AG09319 (cell line): ENCODE measurements at places on chromosomes 16 and 17.

GRCh38 chr17:35915153-35915964, 15.2 kb downstream of the RDM1 start:
- no peak for DNase-seq

GRCh38 chr16:50741225-50741780, 583 bp upstream of the CYLD start:
- DNase-seq: no peak

DNA sequence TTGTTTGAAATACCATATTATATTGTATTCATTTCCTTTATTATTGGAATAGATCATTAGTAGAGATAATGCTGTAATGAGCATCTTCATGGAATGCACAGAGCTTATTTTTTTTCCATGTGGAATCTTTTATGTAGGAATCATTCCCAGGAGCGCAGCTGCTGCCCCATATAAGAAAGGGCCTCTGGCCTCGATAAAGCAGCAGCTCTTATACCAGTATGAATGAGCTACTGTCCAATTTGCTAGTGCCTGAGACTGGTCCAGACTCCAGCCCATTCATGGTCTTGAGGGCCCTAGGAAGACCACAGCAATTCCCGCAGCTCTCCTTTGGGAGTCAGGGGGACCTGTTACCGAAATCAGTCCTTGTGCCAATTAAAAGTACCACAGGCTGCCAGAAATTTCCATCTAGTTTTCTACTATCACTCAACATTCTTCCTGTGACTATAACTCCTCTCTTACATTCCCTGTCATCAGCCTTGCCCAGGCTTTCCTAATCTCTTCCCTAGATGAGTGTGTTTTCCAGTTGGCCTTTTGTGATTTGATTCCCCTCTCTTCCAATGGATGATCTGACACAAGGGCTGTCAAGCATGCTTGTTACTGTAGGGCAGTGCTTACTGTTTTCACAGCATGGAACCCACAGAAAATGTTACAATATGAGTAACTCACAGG, 1.9 kb downstream of the ZNF843 start:
- DNase-seq: no peak

GRCh38 chr17:45789874-45790273, 5.8 kb downstream of the CRHR1 start:
- DNase-seq: no peak

- no peak for DNase-seq
These were observed 108.6 kb downstream of the CCT6B start for GRCh38 chr17:34852614-34853013.

GRCh38 chr17:80028030-80028429, 7.6 kb downstream of the TBC1D16 start:
- DNase-seq: no peak
